ENCODE measurements at places on chromosomes 1 and 21.

DNA sequence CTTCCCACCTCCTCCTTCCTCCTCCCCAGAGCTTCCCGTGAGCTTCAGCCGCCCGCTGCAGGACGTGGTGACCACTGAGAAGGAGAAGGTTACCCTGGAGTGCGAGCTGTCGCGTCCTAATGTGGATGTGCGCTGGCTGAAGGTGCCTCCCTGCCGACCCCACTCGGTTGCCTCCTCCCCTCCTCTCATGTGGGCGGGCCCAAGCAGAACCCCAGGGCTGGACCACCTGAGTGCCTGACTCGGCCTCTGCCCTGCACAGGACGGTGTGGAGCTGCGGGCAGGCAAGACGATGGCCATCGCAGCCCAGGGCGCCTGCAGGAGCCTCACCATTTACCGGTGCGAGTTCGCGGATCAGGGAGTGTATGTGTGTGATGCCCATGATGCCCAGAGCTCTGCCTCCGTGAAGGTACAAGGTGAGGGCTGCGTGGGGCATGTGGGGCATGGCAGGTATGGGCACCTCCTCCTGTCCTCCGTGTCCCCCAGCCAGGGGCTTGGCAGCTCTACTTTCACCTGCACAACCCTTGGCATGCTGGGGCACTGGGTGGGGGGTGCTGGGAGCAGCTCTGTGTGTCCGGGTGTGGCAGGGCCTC is 69.2 kb downstream of the OBSCN start:
- DNase-seq, result no peak

DNA sequence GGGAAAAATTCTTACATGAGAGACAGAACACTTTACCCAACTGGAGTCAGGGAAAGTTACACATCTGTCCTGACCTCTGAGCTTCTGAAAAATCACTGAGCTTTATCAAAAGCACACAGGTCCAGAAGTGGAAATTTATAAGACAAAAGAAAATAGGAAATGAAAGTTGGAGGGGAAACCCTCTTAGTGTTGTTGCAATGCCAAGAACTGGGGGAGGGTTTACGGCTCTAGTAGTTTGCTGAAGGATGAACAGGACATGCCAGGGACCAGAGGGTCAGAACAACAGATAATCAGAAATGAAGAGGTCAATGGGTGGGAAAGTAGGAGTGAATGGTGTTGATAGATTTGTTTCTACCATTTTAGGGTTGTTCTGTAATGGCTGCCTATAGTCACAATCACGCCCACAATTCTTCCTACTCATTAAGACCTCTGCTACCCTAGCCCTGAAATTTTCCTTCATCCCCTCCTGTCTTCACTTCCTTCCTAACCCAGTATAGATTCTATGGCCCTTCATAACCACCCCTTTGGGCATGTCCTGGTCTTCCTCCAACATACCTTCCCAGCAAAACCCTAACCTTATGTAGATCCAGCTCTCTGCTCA is 30.3 kb upstream of the FMOD start:
- no peak for DNase-seq

DNA sequence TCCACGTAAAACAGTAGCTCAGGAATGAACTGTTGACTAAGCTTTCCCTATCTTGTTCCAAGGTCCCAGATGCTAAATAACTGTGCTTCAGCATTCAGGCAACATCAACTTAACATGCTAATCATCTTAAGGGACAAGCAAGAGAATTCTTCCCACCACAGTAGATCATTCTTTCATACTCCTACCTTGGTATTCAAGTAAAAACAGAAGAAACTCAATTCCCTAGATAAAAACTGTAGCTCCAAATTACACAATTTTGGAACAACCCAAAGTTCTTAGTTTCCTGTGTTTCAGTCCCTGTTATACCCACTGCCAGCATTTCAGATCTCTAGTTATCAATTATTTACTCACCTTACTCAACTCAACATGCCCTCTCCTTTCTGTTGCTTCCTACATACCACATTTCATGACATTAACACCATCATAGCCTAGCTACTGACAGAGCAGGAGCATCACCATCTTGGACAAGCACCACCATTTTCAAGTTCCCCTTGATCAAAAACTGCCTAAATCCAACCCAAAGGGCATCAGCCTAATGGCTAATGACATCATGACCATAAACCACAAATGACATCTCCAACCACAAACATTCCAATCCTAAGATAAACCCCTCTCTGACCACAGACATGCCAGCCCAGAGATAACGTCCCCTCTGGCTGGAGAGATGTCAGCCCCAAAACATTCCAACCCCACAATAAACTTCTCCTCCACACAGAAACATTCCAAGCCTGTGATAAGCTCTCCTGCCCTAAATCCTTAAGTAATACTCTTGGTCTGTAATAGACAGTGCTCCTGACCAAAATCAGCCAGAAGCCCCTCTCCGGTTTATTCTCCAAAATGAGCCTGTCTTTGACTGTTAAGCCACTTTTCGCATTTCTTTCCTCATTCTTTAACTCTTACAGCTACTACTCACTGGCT is 191.2 kb downstream of the RERE start:
- peak; percentile 85 for DNase-seq

DNA sequence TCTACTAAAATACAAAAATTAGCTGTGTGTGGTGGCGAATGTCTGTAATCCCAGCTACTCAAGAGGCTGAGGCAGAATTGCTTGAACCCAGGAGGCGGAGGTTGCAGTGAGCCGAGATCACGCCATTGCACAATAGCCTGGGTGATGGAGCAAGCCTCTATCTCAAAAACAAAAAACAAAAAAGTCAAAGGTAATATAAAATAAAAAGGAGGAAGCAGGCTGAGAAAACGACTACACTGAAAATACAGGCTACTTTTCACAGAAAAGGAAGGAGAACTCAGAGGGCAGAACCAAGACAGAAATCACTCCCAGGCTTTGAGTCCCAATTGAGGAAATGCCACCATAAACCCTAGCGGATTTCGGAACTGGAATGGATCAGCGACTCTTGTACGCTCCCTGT is 5.9 kb upstream of the A3GALT2 start:
- DNase-seq, result no peak

- DNase-seq, result no peak
Observed at GRCh38 chr1:237838904-237839534, 51.7 kb downstream of the ZP4 start.

DNA sequence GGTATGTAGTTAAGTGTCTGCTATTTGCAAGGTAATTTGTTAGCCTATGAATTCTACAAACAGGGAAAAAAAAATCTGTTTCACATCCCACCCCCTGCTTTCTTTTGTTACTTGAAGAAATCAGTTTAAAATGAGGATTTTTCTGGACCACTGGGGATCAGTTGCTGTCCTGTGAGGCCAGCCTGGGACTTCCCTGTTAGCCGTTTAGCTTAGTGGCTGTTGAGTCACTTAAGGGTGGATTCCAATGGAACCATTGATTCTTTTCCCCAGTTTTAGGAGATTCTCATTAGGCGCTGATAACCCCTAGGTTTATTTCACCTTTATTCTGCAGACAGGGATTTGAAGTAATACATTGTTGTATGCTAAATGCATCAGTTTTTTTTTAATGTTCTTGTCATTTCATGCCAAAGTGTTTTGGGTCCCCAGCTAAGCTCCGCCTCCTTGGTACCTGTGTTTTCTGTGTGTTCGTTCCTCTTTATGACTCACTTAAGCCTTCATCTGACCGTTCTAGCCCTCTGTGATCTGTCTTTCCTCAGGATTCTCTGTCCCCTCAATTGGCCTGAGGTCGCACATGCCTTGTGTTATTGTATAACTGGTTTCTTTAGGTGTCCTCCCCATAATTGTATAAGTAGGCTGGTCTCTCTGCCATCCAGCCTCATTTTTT is 59.3 kb downstream of the NOS1AP start:
- DNase-seq, result no peak

- peak; percentile 85 for DNase-seq
Observed at GRCh38 chr1:17494114-17494729, 45.3 kb upstream of the ARHGEF10L start.

DNA sequence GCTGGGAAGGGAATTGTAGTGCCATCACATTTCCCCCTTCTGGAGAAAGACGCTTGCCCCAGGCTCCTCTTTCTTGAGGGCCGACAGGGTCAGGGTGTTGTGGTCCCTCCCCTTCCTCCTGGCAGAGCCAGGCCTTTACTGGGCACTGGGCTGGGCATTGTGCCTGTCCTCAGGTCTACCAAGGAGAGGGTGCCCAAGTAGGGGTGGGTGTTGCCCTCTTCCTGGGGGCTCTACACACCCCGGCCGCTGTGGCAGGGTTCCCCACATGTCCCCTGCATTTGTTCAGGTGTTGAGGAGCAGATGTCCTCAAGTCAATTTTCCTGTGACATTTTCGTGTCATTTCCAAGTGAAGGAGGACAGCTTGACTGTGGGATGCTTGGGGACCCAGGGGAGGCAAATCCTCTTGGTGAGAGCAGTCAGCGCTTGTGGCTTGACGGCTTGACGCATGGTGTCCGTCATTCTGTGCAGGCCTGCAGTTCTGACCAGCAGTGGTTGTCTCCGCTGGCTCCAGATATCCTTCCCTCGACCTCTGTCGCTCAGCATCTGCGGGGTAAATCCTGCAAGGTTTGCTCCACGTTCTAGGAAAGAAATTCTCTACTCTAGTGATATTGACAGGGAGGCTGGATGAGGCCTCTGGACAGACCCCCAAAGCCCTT is 181.9 kb upstream of the VAMP3 start:
- DNase-seq, result no peak

DNA sequence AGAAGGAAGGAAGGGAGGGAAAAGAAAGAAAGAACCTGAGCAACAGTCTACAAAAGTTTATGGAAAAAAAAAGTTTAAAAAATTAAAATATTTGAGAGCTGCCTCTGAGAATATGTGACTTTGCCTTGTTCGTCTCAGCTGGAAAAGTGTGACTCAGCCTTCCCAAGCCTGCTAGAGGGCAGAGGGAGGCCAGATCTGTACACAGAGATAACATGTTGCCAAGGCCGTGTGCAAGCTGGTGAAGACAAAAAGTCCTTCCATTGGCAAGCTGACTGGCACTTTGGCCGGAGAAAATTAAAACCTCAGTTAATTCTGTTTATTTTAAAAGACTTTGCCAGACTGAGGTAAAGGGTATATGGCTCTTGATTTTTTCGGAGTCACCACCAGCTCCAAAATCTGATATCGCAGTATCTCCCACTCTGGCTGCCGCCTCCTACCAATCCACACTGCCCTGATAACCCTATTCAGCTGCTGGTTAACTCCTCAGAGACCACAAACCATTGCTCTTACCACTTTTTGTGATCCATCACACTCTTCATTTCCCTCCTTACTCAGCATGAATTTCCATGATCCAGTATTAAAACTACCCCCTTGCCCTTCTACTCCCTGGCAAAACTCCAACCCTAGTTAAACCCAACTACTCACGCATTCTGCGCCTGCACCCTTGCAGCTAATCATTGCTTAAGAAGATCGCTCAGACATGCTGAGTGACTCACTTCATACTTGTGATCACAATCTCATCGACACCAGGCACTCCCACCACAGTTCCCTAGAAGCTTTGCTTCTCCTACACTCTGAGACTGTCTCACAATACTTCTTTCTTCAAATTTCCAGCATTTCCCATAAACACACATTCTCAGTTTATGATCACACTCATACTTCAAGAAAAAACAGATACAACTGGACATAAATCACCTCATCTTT is 5.7 kb upstream of the PPP1R15B start:
- peak; percentile 99 for DNase-seq

GRCh38 chr1:164958982-164959768 is 397.3 kb downstream of the LMX1A start:
- DNase-seq, result no peak

- no peak for DNase-seq
Observed at GRCh38 chr1:186513526-186513925, 52.6 kb upstream of the PDC start.

DNA sequence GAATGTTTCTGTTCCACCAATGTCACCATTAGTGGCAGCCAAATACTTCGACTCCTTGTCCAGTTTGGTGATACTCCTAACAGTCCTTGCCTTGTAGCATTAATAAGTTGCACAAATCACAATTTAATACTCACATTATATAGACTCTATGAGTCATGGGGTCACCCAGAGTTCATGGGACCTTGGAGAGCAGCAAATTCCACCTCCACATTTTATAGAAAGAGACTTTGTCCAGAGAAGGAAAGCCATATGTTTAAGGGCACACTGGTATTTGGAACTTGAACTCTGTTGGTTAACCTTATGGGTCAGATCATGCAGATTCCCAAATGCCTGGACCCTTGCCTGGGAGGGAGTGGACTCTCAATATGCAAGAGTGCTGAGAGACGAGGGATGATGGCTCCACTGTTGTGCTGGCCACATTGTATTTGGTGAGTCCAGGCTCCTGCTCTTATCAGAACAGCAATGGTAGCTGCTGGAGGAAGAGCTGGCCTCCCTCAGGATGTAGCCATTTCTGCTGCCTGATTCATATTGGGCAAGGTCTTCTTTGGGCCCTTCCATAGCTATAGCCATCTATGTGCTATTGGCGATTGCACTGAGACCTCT is 30.6 kb downstream of the DNAJC6 start:
- DNase-seq, result peak; percentile 68

- no peak for DNase-seq
Observed at GRCh38 chr1:14780271-14780670, 181.8 kb downstream of the KAZN start.

- no peak for DNase-seq
Observed at GRCh38 chr1:89935235-89935634, 59.7 kb upstream of the ZNF326 start.

GRCh38 chr1:243394066-243394465 is 138.2 kb downstream of the SDCCAG8 start:
- no peak for DNase-seq

DNA sequence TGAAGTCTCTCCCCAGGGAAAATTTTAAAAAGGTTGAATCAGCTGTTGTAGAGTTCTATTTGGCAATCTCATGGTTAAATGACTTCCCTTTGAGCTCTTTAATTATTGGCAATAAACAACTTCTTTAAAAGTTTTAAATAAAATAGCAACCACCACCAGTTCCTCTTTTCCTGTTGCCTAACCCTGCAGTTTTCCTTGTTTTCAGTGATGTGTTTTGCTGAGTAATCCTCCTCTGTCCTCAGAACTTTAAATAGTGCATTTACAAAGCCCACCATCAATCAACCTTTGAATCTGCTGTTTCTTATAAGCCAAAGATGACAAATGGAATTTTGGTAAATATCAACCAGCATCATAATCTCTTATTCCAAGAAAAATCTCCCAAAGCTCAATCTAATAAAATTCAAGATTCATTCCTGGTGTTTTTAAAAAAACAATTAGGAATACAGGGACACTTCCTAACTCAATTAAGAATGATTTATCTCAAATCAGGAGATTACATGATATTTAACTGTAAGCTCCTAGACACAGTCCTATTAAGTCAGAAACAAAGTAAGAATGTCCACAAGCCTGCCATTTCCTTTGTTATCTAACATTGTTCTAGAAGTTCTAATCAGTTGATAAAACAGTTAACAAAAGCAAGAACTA is 14.8 kb downstream of the AVPR1B start:
- DNase-seq, result no peak

DNA sequence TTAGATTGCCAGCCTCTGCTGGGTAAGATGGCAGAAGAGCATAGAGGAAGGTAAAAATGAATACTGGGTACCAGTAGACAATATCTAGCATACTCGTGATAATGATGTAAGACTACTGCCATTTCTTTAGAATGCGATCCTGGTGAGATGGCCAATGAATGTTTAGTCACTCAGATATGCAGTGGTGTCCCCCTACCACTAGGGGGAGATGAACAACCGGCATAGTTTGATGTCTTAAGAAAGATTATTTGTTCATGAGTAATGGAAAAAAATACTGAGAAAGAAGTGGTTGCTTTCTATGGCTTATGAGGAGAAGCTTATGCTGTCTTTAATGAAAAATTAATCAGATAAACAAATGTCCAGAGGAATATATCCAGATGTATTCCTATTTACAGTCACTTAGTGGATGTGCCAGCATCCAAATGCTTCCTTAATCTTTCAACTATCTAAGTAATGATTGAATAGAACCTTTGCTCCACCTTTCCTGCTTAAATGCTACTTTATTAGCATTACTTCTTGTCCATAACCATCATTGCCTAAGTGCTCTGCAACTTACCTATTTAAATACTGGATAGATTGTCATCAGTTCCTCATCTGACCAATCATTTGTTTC is 256.6 kb downstream of the ST6GALNAC3 start:
- DNase-seq, result peak; percentile 78
